Stimulated activated CD4-positive, alpha-beta T cell treated with anti-CD3 and anti-CD28 coated beads, Interleukin-4, amount 100 ng/mL, for 48 hours (primary cell): ENCODE measurements at places on chromosomes 4 and X.

GRCh38 chr4:91577864-91578263, 725.9 kb upstream of the GRID2 start:
- DNase-seq = no peak

GRCh38 chrX:138877746-138878145, 166.2 kb upstream of the FGF13 start:
- DNase-seq = no peak

DNA sequence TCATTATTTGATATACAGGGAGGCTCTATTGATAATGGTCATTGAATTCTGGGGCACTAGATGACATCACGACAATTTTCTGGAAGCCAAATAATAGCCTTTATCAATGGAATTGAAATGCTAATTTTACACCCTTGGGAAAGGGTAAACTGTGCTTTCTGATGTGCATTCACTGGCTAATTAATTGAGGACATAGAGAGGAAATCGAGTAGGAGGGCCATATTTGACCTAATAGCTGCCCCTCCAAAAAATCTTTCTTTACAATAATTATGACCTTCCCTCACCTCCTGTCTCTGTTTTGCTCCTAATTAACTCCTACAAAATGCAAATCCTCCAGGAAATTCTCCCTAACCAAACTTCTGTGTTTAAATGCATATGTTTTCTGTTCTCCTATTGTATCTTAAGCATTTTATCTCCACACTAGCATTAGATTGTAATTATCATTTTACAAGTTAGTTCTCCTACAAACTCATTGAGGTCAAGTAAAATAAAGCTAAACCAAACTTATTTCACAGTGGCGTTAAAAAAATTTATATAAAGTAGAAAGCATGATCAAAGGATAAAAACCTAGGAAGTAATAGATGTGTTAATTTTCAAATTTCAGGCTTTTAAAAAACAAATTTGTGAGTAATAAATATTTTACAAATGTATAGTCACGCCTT, 1414.0 kb upstream of the AGA start:
- DNase-seq = no peak

GRCh38 chr4:102610007-102610406, 108.8 kb downstream of the NFKB1 start:
- DNase-seq = no peak

GRCh38 chrX:119147486-119147885, 19.9 kb upstream of the KIAA1210 start:
- DNase-seq = no peak

- no peak for DNase-seq
Observed at GRCh38 chrX:65750674-65751469, 83.4 kb downstream of the MSN start.

DNA sequence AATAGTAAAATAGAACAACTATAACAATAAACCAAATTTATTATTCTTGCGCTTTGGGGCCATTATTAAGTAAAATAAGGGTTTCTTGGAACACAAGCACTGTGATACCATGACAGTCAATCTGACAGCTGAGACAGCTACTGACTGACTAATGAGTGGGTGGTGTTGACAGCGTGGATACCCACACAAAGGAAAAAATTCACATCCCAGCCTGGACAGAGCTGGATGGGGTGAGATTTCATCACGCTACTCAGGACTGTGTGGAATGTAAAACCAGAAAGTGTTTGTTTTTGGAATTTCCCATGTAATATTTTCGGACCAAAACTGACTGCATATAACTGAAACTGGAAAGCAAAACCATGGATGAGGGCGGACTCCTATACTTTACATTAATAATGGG, 48.8 kb downstream of the IGFBP7 start:
- no peak for DNase-seq

- DNase-seq = no peak
Observed at GRCh38 chr4:80074651-80075050, 1.6 kb upstream of the ANTXR2 start.

DNA sequence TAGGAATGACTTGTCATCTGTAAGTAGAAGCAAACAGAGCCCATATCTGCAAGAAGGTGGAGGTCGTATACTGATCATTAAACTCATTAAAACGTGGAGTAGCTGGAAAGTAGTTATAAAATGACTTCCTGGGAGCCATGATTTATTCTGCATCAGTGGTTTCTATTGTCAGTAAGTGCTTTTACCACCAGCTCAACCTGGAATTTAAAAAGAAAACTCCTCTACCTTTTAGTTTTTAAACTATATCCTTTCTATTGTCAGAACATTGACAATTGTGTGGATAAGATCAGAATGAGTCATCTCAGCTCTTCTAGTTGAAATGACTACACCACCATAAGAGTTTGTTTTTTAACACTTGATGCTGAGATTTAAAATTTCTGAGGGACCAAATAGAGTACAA, 651.2 kb upstream of the GALNT7 start:
- no peak for DNase-seq

DNA sequence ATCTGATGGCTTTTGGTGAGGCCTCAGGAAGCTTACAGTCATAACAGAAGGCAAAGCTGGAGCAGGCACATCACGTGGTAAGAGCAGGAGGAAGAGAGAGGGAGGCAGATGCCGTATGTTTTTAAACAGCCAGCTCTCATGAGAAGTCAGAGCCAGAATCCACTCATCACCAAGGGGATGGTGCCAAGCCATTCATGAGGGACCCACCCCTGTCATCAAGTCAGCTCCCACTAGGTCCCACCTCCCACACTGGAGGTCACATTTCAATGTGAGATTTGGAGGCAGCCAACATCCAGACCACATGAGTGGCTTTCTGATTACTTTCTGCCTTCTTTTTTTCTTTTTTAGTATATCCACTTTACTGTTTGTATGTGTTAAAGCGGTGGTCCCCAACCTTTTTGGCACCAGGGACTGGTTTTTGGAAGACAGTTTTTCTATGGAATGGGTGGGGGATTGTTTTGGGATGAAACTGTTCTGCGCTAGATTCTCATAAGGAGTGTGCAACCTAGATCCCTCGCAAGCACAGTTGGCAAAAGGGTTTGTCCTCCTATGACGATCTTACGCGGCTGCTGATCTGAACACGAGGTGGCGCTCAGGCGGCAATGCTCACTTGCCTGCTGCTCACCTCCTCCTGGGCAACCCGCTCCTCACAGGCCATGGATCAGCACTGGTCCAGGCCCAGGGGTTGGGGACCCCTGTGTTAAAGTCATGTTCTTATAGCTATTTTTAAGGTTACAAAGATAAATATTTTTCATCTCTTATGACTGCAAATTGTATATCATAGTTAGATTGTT, 61.7 kb downstream of the SLIT2 start:
- DNase-seq = no peak
